ENCODE measurements at places on chromosomes 2 and 18.
A peak's percentile ranks its signal among the peaks of the same experiment; 100 is the strongest.

DNA sequence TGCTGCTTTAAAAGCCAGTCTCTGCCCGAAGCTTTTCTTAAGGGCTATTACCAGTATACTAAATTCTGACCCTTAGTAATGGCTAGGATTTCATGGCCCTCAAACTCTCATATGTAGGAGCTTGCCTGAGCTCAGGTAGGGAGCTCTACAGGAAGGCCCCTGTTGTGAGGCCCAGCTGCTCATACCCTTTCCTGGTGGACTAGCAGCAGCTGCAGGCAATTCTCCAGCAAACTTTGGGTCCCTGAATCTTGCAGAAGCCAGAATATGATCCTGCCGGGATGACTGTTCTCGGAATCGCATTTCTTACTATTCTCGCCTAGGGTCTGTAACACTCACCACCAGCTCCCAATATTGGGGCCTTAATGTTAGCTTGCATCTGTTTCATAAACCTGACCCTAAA lies 106.4 kb upstream of the SERTAD2 start:
- no peak for ATAC-seq

DNA sequence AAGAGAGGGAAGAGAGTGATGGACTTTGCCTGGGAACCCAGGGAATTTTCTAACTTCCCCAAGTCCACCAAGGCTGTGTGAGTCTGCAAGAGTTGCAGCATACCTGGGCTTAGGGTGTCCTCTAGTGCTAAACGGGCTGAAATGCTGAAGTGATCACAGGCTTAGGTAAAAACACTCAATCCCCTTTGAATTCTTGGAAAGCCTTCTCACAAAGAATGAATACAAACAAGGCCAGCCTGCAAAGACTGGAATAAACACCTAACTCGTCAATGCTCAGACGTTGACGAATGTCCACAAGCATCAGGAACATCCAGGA lies 30.0 kb upstream of the BMP10 start:
- ATAC-seq = no peak

DNA sequence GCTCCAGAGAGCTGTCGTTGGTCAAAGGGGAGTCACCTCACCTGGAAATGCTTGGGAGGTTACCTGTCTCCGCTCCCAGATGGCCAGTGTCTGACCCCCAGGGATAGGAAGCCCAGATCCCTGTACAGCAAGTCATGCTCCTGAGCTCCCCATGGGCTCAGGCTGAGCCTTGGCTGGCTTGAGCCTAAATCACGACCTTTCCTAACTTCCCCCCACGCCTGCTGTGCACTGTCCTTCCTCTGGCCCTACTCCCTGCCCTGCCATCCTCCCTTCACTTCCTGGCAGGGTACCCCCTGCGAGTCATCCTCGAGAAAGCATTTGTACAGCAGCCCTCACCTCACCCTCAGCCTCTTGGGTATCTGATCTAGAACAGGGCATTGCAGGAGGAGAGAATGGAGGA lies 9.2 kb upstream of the HDAC4 start:
- no peak for ATAC-seq

- ATAC-seq = peak; percentile 47
These were observed 30.2 kb downstream of the ITGB1BP1 start for GRCh38 chr2:9392898-9393765.

- ATAC-seq = no peak
These were observed 197.3 kb downstream of the ANKRD30B start for GRCh38 chr18:14945286-14945685.

- no peak for ATAC-seq
These were observed 9.0 kb downstream of the CAPN10 start for GRCh38 chr2:240595381-240596079.

DNA sequence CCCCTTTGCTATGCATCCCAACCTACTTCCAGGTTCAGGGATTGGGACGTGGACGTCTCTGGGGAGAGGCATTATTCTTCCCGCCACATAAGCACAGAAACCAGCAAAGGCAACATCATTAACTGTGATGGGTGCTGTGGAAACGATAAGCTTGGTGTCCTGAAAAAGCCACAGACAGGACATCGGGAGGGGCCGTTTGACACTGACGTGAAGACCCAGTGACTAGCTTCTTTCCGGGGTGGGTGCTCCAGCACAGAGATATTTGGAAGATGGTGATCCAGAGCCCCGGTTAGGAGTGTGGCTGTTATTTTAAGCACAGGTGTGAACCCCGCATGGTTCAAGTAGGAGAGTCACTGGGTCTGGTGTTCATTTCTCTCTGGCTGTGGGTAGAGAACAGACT lies 163.8 kb upstream of the HDAC4 start:
- no peak for ATAC-seq

DNA sequence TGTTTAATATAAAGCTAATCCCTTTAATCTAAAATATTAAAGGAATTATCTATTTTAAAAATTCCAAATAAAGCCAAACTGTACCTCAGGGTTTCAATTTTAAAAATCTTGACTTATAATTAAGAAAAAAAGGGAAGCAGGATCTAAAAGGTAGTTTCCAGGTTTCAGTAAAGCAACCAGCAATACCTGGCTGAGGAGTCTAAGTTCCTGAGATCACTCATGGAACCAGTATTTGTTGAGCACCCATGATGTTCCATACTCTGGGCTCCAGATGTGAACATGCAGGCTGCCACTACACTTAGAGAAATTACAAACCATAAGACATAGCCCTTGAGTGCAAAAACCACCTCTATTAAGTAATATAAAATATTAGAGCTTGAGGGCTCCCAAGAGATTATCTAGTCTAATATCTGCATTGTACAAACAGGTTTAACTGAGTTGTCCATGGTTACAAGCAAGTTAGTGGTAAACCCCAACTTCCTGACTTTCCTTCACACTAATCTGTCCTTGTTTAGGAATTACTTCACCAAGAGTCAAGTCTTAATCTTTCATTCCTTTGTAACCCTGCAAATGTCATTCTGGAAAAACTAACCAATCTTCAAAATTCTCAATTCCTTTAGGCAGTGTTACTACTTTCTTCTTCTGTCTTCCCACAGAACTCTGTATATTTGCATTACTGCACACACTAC lies 49.2 kb downstream of the CLASP1 start:
- ATAC-seq = no peak

- ATAC-seq = peak; percentile 84
These were observed 266.5 kb downstream of the TCF4 start for GRCh38 chr18:55321265-55322177.

Measured in gastroesophageal sphincter (tissue), 4 donors.